Astrocyte of the cerebellum (primary cell): ENCODE measurements at places on chromosomes 11 and 22.

GRCh38 chr11:45993531-45994001, 71.1 kb downstream of the LARGE2 start:
- no peak for DNase-seq

GRCh38 chr11:90818196-90818745, 595.4 kb upstream of the CHORDC1 start:
- no peak for DNase-seq

GRCh38 chr11:79232346-79232745, 208.5 kb downstream of the TENM4 start:
- DNase-seq: no peak

GRCh38 chr22:19799322-19800190, 39.0 kb downstream of the TBX1 start:
- peak; percentile 95 for DNase-seq

DNA sequence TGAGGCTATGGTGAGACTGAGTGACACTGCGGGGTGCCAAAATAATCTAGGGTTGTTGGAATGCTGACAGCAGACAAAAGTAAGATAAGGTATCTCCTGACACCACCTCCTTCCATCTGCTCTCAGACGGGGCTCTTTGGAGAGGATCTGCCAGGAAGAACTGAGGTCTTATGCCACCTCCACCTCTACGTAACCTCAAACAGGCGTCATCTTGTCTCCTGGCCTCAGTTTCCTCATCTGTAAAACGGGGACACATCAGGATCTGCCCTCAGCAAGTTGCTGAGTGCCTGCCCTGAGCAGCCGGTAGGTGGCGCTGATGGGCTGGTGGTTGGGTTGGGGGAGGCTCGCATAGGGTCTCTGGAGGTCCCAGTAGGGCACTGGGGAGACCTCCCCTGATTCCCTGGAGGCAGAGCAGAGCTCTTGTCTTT, 1.7 kb upstream of the MYEOV start:
- DNase-seq: no peak

DNA sequence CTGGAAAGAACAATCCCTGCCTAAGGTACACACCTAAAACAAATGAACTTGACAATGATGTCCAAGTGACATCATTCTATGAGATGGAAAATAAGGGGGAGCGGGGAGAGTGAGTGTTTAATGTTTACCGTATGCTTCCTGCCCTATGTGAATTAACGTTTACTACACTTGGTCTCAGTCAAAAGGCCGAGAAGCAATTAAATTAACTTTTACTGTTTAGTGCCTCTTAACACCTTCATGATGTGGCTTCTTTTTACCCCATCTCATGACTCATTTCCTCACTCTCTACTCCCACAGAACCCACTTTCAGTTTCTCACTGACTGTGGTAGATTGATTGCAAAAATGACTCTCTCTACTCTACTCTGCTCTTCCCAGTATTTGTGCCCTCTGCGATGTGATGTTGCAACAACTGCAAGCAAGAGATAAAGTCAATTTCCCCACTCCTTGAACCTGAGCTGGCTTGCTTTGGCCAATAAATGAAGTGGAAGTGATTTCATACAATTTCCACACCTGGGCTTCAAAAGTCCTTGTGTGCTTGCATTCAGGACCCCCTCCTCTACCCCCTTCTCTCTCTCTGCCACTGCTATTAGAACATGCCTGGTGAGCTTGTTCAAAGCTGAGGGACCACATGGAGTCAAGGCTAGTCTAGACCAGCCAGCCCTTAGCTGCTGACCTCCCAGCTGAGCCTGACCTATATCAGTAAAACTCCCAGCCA, 11.6 kb upstream of the ALKBH3 start:
- no peak for DNase-seq

DNA sequence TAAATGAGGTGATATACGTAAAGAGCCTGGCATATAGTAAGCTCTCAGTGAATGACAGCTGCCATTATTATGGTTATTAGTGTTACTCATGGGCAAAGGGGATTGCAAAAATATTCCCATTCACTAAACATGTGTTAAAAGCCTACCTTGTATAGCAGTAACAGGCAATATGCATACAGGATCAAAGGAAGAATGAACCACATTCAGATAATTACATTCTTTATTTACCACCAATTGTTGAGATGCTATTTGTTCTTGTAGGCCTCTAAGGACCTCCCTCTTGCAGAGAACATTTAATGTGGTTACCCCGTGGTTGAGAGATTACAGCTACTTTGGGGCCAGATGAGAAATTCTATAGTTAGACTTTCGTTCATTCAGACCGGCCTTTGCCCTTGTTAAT, 82.7 kb upstream of the DRD2 start:
- DNase-seq: no peak

- no peak for DNase-seq
These were observed 29.8 kb upstream of the BLID start for GRCh38 chr11:122145715-122146274.

DNA sequence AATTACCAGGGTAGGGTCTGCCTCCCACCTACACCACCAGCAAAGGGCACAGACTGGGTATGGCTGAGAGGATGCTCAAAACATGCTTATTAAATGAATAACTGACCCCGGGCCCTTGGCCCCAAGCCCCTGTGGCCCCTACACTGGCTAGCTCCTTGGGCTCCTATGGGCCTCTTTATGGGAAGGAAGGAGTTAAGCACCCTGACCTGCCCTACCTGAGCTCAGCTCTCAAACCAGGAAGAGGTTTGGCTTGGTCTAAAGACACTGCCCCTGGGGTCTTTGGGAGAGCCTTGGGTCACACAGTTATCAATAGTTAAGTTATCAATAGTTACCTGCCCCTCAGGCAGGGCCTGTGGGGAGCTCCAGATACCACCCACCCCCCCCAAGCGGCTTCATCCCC, 1.2 kb downstream of the USH1C start:
- no peak for DNase-seq

- DNase-seq: no peak
These were observed 766.5 kb downstream of the METTL15 start for GRCh38 chr11:28874706-28875105.

- no peak for DNase-seq
These were observed 705 bp downstream of the UNC93B1 start for GRCh38 chr11:68002938-68003845.
